ENCODE measurements at places on chromosomes 5 and 9.

DNA sequence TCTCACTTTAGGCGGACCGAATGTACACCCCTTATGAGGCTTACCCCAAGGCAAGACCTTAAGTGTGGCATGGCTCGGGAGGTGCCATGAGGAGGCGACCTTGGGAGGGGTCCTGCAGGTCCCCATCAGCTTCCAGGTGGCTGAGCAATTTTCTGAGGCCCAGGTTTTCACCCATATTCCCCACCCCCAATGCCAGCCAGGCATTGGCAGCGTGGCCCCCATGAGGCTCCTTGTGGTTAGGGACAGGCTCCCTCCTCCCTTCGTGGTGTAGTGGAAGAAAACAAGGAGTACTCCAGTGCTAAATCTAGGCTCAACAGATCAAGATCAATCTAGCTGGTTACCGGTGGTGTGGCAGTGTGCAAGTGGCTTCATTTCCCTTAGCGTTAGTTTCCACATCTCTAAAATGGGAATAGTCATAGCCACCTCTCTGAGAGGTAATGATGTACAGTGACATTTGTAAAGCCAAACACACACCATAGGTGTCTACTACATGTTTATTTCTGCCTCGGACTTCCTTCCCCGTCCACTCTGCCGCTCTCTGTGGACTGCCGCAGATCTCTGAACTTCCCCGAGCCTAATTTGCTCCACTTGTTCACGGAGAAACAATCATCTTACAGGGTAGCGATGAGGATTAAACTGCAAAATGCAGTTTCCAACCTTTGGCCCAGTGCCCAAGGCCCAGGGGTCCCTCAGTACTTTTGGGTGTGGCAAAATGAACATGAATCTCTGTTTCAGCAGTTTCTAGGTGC is 8.4 kb downstream of the LHX2 start:
- DNase-seq, result no peak

- no peak for DNase-seq
Observed at GRCh38 chr5:162444129-162444762, 376.7 kb downstream of the GABRG2 start.

DNA sequence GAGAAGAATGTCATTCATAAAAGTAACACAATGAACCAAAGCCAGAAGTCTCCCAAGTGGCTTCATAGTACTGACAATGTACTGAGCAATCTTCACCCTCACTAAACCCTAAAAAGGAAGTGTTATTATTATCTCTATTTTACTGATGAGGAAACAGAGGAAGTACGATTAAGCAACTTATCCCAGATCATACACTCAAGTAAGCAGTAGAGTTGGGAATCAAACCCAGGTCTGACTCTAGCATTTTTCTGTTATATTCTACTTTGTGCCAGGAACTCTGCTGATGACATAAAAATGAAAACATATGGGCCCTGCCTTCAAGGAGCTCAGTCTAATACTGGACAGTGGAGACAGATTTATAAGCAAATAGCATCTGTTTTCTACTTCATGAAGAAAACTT is 109.2 kb downstream of the RAPGEF6 start:
- DNase-seq, result no peak

DNA sequence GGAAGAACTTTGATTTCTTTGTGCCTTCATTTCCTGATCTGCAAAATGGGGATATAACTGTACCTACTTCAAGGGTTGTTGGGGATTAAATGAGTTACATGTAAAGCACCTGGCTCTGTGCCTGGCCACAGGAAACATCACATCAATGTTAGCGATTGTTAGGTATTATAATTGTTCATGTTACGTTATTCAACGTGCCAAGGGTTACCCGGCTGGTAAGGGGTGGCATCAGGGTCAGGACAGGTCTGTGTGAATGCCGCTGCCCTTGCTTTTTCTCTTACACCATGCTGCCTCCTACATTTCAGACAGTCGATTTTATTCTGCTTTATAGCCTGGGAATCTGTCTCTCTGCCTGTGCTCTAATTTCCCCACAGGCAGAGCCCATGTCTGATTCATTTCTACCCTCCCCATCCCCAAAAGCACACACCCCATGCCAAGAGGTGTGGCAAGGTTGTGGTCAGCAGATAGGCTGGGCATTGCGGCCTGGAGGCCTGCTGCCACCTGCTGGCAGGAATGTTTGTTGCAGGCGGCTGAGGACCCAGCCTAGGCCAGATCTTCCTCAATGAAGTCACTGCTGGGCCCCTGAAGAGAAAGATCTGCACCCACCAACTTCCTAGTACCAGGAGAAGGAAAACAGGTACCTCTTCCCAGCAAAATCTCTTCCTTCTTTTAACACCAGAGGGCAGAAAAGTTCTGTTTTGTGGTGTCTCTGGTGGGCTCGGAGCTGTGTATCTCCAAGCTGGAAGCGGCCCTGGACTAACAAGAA is 5.3 kb downstream of the ANKS6 start:
- DNase-seq, result peak; percentile 77

DNA sequence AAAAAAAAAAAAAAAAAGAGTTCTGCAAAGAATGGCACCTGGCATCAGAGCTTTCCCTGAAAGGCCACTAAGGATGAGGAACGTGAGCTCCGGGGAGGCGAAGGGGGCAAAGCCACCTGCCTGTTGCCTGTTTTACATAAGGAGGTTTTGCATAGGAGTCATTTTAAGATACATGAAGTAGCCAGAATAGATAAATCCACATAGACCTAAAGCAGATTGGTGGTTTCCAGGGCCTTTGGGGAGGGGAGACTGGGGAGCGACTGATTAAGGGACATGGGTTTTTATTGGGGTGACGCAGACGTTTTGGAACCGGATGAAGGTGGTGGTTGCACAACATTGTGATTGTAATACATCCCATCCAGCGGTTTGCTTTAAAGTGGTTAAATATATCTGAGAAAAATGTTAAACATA is 7.1 kb downstream of the NEK6 start:
- DNase-seq, result no peak

- no peak for DNase-seq
Observed at GRCh38 chr9:135087899-135088347, 455 bp downstream of the OLFM1 start.

- DNase-seq, result no peak
Observed at GRCh38 chr9:114088571-114089170, 10.4 kb downstream of the KIF12 start.

GRCh38 chr9:16928179-16928945 is 57.9 kb upstream of the BNC2 start:
- no peak for DNase-seq

DNA sequence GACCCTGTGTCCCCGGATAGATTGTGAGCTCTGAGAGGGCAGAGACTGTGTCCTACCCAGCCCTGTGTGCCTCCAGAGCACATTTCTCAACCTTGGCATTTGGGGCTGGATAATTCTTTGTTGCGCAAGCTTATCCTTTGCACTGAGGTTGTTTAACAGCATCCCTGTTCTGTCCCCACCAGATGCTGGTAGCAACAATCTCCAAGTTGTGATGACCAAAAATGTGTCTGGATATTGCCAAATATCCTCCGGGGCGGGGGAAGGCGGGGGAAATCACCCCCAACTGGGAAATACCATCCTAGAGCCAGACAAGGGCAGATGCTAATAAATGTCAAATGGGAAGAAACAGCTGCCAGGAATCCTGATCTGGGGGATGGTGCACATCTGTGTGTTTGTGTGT is 24.0 kb upstream of the TNIP1 start:
- DNase-seq, result no peak

GRCh38 chr5:74380193-74380592 is 260.3 kb downstream of the ENC1 start:
- DNase-seq, result no peak

- DNase-seq, result no peak
Observed at GRCh38 chr5:16612007-16612406, 4.8 kb downstream of the RETREG1 start.

DNA sequence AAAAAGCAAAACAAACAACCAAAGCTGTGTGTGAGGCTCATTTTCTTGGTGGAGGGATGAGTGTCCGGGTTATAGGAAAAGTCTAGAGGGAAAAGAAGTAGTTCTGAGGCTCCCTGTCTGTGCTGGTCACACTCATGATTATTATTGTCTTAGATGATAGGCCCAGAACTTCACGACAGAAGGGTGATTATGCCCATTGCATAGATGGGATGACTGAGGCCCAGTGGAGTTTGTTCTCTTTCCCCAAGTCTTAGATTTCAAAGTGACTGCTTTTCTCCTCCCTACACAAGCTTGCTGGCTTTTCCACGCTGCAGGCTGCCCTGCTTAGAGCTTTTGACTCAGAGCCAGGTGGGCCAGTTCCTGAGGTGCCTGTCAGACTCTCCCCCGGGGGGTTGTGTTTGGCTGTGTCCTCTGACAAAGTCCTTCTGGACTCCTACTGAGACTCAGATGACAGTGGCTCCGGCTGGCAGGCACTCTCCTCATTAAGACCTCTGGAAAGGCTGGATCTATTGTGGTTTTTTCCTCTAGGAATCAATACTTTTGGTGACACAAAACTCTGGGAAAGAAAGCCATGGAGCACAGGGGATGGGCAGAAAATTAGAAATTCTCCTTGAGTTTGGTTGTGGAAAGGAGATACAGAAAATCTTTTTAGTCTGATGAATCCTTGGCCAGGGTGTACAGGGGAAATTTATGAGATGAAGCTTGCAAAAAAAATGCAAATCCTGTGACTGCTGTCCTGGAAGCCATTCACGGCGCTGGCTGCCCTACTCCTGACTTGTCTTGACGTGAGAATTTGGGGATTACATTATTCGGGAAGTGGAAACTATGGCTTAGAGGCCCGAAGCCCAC is 120.9 kb downstream of the NSG2 start:
- DNase-seq, result no peak
